ENCODE measurements at places on chromosomes 4 and X. TPM values are rescaled to one million over a fixed set of nuclear protein-coding genes. Genes with fewer than 3 reads are reported as not detected.

CHRNA9 gene
- total RNA-seq, result not detected

IL1RAPL2 gene
- 0.52 TPM for total RNA-seq

LAGE3 gene
- total RNA-seq, result 87.4 TPM

- no peak for DNase-seq
Measured at GRCh38 chr4:1524761-1525160, 118.5 kb upstream of the NKX1-1 start.

- DNase-seq, result no peak
Measured at GRCh38 chr4:181330654-181331201, 912.5 kb upstream of the TENM3 start.

DNA sequence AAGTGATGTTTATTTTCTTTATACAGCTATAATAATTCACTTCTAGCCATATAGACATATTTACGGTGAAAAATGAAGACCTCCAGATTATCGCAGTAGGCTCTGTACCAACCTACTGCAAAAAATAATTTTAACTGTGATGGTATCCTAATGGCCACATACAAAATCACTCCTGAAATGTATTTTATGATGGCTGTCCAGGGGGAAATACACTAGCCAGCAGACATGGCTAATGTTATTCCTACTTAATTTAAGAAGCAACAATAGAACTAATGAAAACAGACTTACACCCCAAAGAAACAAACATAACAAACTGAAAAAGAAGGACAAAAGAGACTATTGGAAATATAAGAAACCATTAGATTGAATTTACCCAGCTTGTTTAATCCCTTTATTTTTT lies 4.6 kb downstream of the NKX6-1 start:
- DNase-seq, result no peak

ADH1B gene
- total RNA-seq, result not detected

CSAG3 gene
- not detected for total RNA-seq

- DNase-seq, result peak; percentile 54
Measured at GRCh38 chr4:16360694-16361262, 134.5 kb upstream of the TAPT1 start.

ABCG2 gene
- total RNA-seq, result not detected

BEX1 gene
- 4.0 TPM for total RNA-seq

Data from PC-3 (cell line).